Stimulated activated CD4-positive, alpha-beta T cell treated with anti-CD3 and anti-CD28 coated beads, Interleukin-1b, Interleukin-23, amount 100 ng/mL, for 4 hours (primary cell): ENCODE measurements at places on chromosomes 2 and 18.

DNA sequence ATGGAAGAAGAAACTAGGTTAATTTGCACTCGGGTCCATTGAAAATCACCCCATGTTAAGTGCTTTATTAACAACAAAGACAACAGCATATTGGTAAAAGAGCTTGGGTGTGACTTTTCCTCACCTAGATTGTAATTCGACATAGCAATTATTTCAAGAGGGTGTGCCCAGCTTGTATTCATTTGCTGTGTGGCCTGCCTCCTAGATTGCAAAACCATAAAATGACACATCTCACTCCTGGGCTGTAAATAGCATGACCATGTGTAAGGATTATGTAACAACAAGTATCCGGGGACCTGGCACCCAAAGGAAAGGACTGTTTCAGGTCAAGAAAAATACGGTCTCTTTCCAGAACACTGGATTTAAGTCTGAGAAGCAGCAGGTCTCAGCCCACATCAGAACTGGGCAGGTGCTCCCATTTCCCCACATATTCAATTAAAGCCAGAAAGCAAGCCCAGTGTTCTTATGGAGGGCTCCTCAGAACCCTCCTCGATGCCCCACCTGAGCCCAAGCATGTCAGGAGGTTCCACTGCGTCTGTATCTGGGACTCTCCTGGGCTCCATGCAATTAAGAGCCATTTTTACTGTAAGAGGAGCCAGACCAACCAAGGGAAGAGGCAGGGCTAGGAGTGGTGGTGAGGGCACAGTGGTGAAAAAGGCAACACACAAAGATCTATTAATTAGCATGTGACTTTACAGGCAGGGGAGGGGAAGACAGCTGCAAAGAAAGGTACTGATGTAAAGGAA lies 39.2 kb downstream of the MREG start:
- no peak for DNase-seq

DNA sequence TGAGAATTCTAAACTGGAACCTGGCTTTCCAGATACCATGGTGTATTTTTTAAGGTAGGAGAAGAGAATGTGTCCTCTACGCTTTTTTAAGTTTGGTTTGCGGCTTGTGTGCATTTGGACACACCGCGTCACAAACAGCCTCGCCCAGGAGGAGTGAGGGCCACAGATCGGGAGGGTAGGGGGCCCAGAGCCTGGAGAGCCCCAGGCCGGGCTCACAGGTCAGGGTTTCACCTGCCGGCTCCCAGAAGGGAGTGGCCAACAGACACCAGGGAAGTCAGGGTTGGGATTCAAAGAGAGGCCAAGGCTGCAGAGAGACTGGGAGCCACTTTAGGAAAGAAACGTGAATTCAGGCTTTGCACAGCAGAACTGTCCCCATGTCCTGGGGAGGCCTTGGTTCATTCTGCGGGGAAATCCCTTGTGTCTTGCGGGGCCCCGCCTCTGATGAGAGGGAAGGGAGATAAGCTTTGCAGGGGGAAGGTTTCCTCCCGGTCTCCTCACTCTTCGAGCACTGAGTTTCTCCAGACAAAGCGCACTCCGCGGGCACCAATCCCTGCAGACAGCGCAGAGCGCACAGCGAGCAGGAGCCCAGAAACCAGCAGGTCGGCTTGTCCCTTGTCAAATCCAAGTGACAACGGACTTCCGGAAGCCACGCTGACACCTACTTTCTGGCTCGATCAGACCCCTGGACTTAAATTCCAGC lies 2.0 kb upstream of the TUBB6 start:
- no peak for DNase-seq

DNA sequence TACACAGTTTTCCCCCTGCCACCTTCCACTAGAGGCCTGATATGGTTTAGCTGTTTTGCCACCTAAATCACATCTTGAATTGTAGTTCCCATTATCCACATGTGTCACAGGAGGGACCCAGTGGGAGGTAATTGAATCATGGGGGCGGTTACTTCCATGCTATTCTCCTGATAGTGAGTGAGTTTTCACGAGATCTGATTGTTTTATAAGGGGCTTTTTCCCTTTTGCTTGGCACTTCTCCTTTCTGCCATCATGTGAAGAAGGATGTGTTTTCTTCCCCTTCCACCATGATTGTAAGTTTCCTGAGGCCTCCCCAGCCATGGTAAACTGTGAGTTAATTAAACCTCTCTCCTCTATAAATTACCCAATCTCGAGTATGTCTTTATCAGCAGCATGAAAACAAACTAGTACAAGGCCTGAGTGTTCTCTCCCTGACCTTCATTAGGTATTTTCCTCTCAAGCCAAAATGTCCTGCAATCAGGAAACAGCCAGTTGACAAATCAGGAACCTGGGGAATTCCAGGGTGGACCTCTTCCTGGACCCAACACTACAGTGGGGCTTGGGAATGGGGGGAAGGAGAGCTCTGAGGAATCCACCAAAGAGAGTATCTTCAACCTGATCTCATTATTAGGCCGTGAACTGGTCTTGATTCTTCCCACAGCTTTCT lies 129.9 kb downstream of the TXNL1 start:
- DNase-seq: no peak

- no peak for DNase-seq
These were observed 949.9 kb upstream of the NRXN1 start for GRCh38 chr2:51981783-51982182.

DNA sequence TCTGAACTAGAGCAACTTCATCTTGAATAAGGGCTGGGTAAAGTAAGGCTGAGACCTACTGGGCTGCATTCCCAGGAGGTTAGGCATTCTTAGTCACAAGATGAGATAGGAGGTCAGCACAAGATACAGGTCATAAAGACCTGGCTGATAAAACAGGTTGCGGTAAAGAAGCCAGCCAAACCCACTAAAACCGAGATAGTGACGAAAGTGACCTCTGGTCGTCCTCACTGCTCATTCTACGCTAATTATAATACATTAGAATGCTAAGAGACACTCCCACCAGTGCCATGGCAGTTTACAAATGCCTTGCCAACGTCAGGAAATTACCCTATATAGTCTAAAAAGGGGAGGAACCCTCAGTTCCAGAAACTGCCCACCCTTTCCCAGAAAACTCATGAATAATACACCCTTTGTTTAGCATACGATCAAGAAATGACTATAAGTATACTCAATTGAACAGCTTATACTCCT lies 109.1 kb downstream of the FIGN start:
- no peak for DNase-seq

DNA sequence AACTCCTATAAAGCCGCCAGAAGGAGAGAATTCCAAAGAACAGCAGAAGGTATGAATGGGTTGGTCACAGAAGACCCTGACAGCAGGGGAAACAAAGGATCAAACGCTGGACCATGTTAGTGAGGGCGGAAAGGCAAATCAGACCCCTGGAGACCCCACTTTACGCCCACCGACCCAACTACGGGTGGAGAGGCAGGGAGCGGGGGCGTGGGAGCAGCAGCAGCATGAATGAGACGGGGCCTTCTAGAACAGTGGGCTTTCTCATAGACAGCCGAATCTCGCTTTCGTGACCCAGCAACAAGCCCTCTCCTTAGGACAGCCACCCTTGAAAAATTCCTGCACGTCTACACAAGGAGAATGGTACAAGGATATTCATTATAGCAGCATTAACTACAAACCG lies 191.0 kb downstream of the HDAC4 start:
- DNase-seq: no peak

DNA sequence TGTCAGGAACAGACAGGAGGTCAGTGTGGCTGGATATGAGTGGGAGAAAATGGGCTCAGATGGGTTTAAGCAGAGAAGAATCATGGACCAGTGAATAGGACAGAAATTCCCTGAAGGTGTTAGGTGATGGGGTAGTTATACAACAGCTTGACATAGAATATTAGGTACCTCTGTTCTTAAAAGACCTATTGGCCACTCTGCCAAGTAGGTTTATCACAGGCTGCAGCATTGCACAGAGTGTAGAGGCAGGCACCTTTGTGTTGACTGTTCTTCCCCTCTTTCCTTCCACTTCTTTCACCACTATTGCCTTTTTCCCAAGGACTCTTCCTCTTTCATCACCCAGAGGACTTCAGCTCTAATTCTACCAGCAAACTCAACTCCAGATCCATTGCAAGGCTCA lies 274.4 kb downstream of the CDCA7 start:
- DNase-seq: no peak

DNA sequence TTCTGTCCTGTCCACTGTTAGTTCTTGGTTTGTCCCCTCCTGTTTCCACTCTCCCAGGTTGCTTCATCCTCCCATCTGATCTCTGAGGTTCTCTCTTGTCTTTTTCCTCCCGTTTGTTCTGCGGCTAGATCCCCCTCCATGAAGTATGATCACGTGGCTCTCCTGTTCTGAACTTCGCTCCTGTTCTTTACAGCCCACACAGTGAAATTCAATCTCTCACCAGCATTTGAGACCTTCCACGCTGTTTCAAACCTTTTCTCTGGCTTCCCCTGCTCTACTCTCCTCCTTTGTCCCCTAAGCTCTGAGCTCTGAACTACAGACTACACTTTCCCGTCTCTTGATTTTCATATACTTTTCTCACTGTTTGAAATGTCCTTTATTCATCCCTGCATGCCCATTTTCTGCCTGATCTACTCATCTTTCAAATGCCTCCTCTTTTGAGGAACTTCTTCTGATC lies 83.5 kb downstream of the OSBPL6 start:
- DNase-seq: no peak
